Panc1 (cell line): ENCODE measurements at places on chromosomes 12 and 14.

DNA sequence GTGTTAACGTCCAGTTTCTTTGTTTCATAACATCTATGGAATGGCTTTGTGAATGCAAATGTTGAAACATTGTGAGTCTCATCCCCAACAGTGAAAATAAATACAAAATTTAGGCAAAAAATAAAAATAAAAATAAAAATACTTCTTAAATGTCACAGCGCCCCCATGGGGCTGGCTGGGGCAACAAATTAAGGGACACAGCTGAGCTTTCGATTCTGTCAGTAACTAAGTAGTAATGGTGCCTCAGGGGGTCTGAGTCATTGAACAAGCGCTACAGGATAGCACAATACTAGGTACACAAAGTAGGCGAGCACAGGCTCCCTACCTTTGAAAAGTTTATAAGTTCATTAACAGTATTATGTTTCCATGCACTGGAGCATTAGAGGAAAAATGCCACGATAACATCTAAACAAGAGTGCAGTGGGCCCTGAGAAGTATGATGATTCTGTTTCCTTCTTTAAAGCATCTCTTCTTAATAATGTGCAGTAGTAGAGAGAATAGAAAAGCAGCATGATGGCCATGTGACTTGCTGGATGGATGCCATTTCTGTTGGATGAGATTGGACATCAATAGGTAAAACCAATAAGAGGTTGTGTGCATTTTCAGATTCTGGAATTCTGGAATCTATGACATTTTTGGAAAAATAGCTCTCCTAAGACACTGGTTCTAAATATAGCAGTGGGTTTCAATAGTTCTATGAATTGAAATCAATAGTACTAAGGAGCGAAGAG lies 667.2 kb downstream of the DIO2 start:
- no peak for DNase-seq

GRCh38 chr12:79624378-79624777 lies 66.4 kb downstream of the PAWR start:
- no peak for DNase-seq

DNA sequence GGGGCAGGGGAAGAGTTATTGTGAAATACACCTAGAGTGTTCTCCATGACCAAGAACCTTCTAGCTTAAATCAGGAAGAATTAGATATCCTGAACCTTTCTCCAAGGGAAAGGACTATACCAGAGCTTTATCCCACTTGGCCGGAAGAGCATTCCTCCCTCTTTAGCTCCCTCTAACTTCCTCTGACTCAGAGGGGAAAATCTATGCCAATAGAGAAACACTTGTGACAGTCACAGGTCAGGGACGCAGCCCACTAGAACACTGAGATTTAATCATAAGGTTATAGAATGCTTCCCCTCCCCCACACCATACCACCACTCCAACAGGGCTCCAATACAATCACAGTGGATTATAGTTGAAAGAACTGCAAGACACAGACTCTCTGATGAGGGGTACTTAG lies 55.4 kb upstream of the RFX4 start:
- no peak for DNase-seq

- no peak for DNase-seq
These were observed 628 bp downstream of the SNRPF start for GRCh38 chr12:95859344-95859816.

DNA sequence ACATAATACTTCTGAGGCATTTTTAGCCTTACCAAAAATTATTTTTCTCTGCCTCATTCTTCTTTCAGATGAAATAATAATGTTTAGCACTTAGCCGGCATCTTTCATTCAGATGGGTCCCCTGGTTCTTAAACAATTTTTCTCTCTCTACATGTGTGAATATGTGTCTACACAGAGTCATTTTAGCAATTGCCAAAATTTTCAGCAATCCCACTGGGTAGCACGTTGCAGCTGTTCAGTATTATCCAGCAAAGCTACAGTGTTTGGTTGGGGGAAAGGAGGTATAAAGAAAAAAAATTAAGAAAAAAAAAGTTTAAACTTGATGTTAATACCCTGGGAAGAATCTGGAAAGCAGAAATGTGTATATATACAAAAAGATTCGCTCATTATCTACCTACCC lies 160.5 kb upstream of the TRHDE start:
- DNase-seq = no peak

GRCh38 chr14:106459971-106460730 lies 933.8 kb downstream of the TMEM121 start:
- DNase-seq = no peak

DNA sequence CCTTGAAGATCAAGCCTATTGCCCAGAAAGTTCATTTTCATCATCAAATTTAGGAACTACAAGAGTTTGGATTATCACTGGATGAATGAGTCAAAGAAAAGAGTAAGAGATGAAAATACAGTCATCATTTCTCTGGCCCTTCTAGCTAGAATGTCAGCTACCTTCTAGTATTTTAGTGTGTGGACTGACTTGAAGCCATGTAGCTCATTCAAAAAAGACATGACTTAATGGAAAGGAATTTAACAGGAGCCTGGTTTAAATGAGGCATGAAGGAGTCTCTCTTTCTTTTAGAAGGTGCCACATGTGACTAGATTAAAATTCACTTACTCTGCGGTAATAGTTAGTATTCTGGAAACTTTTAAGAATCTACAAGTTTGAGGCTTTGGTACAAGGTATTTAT lies 7.1 kb downstream of the PTHLH start:
- no peak for DNase-seq

- DNase-seq = no peak
These were observed 109.3 kb upstream of the ETV6 start for GRCh38 chr12:11540156-11540555.

- no peak for DNase-seq
These were observed 30.7 kb upstream of the WSCD2 start for GRCh38 chr12:108098374-108098773.

- peak; percentile 12 for DNase-seq
These were observed 38.7 kb downstream of the GLT8D2 start for GRCh38 chr12:104011253-104011652.

DNA sequence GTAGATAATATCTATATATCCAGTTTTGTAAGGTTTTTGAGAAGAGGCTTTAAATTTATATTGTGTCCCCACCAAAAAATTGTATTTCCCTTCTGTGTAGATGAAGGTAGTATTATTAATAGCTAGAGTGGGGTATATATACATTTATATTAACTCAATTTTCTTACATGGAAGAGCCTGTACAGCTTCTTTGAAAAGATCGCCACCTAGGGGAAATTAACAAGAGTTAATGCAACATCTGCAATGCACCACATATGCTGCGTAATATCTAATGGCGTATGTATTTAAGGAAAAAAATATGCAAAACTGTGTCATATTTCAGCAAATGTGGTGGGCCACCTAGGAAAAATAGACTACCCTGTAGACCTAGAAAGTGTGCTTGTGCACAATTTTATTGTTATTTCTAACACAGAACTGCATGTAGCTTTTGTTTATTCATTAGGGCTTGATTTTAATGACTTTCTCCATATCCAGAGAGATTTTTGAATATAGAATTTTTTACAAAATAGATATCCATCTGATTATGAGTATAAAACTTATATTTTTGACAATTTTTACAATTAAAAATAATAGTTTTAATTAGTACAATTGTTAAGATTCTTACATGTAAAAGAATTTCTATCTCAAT lies 14.0 kb downstream of the CCER1 start:
- DNase-seq = peak; percentile 15

GRCh38 chr12:41242603-41243002 lies 54.5 kb downstream of the PDZRN4 start:
- no peak for DNase-seq

DNA sequence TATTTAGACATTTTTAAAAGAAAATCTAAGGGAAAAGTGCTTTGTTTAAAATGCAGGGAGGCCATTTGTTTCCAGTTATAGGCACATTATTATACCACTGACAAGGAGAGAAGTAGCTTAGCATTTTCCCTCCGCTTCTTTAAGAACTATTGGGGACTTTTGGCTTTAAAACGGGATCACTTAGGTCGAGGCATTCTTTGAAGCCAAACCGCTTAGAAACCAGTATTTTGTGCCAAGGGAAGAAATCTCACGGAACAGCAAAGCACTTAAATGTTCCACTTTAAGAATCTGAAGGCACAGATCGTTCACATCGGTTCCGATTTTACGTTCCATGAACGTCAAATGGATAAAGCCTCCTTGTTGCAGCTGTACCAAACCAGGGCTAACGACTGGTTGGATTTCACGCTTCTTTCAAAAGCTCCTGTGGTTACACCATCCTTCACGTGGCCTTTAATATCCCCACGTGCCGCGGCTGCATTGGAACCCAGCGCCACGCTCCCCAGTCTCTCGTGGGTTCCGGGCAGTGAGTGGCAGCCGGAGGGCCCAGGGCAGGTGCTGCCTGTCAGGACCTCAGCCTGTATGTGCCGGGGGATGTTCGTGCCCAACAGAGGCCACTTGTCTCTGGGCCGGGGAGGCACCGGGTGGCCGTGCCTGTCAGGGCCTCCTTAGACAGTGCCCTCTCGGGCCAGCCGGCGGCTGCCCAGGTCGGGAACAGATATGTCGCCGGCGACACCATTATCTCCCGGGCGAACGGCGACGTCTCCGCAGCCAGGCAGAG lies 195.4 kb downstream of the KIF26A start:
- no peak for DNase-seq

DNA sequence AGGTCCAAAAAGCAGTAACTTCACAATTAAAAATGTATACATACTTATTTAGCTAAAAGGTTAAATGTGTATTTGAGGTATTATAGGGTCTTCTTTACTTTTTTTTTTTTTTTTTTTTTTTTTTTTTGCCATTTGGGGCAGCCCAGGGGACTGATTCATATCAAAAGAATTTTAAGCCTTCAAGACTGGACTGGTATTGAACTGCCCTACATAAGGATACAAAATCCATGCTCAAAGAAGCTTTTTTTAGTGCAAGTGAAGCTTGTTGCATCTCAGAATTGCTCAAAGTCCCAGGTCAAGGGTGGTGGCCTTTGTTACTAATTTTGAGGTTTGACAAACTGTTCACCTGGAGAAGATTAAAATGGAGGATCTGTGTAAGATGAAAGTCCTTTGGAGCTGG lies 124.0 kb downstream of the APAF1 start:
- DNase-seq = no peak

DNA sequence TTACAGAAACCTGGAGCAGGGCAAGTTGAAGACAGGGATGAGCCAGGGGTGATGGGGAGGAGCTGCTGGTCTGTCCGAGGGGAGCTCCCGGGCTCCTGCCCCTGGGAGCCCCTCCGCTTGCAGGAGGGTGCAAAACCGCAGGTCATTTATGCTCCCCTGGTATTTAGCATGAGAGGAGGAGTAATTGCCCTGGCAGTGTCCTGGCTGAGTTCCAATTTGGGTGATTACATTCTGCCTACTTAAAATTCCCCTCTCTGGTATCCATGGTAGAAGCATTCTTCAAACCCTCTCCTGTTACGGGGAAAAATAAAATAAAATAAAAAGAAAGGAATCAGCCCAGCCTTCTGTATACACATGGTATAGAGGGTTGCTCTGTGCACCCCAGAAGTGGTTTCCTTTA lies 61.7 kb upstream of the VRK1 start:
- DNase-seq = no peak

GRCh38 chr14:89634037-89634436 lies 217.0 kb upstream of the FOXN3 start:
- DNase-seq = no peak

- DNase-seq = no peak
These were observed 37.3 kb upstream of the TRHDE start for GRCh38 chr12:72234886-72235285.

GRCh38 chr14:57918791-57919190 lies 52.9 kb upstream of the SLC35F4 start:
- no peak for DNase-seq

DNA sequence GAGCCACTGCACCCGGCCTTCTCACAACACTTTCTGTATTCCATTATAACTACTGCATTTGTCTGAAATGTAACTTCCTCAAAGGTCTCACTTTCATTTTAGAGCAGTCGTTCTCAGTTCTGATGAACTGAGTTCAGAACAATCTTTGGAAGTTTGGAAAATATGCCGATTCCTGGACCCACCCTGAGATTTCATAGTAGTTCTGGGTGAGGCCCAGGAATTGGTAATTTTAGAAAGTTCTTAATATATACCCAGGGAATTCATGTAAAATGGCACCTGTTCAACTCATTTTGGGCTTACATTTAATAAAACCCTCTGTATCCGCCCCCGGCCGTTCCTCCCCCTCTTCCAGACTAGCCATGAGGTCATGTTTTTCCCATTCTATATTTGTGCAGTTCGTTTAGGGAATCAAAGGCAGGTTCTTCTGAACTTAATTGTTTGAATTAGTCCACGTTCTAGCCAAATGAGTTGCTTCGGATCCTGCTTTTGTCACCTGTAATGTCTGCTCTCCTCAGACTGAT lies 5.9 kb downstream of the GSG1 start:
- DNase-seq = no peak

- DNase-seq = no peak
These were observed 110.7 kb downstream of the NCOR2 start for GRCh38 chr12:124456652-124457152.

GRCh38 chr14:75310295-75311111 lies 31.9 kb downstream of the FOS start:
- no peak for DNase-seq

- DNase-seq = no peak
These were observed 184.3 kb downstream of the CCDC91 start for GRCh38 chr12:28374556-28374955.

- no peak for DNase-seq
These were observed 8.4 kb downstream of the KIF26A start for GRCh38 chr14:104146651-104147345.

DNA sequence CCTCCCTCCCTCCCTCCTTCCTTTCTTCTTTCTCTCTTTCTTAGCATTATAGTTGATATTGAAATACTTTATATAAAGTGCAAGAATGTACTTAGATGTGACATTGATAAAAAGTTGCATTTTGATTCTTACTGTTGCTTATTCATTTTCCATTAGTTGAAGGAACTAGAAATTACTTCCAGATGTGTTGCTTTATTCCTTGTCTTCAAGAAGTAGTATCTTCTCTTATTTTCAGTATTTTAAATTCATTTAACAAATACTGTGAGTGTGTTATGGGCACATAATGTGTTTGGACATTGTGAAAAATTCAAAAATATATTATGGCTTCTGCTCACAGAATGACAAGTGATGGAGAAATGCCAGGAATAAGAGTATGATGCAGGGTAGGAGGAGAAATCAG lies 45.6 kb downstream of the TRMT5 start:
- no peak for DNase-seq

GRCh38 chr12:57637364-57637763 lies 4.4 kb upstream of the B4GALNT1 start:
- no peak for DNase-seq

DNA sequence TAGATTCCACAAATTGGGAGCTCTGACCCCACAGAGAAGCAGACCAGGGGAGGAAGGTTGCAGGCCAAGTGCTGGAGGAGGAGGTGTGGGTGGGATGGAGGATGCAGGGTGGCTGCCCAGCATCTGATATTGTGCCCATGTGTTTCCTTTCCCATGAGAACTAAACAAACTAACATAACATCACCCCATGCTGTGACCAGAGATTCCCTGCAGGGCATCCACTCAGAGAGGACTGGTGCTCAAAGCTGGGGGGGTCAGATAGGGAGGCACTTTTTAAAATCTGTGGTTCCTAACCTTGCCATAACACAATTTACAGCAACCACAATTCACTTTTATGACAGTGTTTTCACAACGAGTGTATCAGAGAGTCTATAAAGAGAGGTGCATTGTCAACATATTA lies 1277.6 kb downstream of the AACS start:
- DNase-seq = no peak
